ENCODE measurements at places on chromosomes 3 and 15.

DNA sequence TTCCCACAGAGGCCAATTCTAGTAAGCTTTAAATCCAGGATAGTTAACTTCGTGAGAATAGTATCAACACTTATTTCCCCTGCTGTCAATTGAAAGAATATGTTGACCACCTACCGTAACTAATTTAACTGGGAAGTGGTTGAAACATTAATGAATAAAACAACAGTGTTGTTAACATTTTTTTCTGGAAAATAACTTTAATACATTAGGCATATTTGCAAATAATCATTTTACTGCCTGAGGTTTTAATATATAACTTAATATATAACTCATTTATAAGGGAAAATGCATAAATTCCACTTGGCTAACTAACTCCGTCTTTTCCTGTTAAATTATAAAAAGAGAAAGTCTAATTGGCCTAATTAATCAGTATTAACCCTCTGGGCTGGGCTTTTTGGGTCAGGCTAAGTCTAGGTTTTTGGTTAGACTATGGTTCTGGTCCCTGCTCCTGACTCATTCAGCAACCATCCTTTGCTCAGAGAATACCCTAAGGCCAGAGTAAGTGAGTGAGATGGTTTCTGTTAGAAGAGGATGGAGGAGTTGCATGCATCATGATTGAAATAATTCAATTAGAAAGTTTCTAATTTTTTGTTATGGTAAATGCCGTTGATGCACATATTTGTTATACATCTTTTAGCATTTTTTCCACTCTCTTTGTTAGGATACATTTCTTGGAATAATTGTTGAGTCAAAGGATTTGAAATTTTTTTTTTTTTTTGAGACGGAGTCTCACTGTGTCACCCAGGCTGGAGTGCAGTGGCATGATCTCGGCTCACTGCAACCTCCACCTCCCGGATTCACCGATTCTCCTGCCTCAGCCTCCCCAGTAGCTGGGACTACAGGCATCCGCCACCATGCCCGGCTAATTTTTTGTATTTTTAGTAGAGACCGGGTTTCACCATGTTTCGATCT, 10.8 kb upstream of the SKIL start:
- DNase-seq: no peak

DNA sequence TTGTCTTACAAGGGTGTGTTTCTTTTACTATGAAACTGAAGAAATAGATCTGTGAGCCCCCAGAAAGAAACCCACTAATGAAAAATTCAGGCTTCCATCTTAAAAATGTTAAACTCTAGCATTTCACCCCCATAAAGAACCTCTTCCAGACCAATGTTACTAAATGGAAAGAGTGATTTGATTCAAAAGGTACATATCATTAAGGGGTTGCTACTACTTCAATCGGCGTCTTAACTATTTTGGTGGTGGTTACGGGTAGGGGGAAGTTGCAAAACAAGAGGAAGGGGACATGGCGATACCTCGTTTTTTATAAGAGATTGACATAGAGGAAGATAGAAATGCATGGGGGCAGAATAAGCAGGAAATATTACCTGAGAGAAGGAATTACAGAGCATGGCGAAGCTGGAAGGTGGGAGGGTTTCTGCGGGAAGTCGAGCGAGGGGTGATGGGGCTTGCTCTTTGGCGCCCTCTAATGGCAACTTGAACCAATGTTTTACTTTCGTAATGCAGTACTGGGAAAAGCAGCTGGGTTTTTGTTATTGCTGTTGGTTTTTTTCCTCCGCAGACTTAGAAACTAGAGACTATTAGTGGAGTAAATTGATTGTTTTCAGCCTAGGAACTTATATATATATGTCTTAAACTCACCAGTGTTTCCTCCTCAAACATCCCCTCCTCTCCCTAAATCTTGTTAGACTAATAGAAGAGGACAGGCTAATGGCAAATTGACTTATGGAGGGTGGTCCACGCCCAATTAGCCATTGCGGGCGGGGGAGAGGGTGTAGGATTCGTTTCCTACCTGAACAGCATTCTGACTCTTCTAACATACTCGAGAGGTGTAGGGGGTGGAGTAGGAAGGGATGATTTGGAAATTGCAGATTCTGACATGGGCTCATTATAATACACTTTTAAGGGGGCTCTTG, 11.3 kb upstream of the SOX2 start:
- DNase-seq: no peak

- DNase-seq: no peak
These were observed 42.5 kb downstream of the EPHB3 start for GRCh38 chr3:184604039-184604601.

DNA sequence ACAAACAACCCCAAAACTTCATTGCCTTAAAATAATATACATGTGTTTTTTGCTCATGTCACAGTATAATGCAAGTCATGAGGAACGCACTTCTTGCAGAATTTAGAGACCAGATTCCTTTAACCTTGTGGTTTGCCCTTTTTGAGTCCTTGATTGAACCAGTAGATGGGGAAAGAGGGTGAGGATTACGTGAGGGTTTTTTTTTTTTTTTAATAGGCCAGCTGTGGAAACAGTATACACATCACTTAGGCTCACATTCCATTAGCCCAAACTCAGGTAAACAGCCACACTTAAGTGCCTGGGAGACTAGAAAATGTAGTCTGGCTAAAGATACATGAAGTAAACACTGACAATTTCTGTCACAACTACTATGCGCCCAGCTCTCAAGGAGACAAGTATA, 114.9 kb upstream of the MLF1 start:
- no peak for DNase-seq

DNA sequence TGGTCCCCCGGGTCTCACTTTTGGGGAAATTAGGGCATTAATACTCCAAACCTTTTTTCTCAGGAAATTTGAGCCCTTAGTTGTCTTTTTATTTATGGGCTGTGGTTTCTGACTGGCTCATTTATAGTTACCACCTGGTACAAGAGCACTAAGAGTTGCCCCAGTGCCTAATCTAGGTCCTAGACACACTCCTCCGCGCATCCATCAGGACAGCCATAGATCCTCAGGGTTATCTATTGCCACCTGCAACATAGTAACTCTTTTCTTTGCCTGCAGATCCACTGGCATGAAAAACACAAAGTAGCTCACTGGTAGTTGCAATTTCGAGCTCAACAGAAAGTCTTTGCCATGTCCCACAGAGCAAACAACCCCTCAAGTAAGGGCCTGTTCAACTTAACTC, 576.4 kb upstream of the ROBO2 start:
- no peak for DNase-seq

DNA sequence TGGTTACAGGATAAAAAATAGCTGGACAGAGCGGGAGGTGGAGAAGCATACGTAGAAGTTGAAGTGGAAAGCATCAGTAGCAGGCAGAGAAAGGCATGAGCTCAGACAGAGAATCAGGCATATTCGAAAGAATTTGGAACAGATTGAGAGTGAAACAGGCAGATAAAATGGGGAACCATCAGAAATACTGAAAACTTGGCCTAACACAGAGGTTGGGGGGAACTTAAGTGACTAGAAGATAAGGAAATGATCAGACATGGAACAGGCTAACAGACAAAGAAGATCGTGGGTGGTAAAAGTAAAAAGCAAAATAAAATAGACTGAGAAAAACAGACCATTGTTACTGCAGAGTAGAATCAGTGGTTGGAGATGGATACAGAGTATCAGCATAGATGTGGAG, 32.9 kb downstream of the GTF2E1 start:
- DNase-seq: no peak

DNA sequence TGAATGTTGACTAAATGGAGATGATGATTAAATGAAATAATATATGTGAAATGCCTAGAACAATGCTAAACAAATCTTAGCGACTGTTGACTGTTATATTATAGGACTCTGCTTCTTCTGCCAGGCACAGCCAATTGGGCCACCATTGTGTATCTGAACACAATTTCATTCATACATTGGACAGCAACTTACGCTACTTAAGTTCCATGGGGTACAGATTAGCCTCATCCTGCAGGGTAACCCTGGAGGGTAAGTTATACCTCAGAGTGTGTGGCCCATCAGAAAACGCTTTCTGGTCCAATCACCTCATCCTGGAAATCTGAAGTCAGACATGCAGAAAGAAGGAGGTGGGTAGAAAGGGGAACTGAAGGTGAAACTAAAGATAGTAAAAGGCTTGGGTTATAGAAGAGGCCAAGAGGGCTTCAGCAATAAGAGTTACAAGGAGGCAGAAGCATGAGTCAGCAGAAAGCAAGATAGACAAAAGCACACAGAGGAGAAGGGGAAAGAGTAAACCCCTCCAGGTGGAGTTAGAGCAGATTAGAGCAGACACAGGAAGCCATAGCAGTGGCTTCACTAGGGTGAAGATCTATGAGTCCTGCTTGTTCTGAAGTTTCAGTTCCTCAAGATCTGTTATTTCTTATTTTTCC, 119.3 kb upstream of the SLC24A5 start:
- DNase-seq: no peak
